ENCODE measurements at places on chromosomes 2 and 18.

GRCh38 chr2:219829667-219830352 is 202.4 kb downstream of the SLC4A3 start:
- no peak for DNase-seq

DNA sequence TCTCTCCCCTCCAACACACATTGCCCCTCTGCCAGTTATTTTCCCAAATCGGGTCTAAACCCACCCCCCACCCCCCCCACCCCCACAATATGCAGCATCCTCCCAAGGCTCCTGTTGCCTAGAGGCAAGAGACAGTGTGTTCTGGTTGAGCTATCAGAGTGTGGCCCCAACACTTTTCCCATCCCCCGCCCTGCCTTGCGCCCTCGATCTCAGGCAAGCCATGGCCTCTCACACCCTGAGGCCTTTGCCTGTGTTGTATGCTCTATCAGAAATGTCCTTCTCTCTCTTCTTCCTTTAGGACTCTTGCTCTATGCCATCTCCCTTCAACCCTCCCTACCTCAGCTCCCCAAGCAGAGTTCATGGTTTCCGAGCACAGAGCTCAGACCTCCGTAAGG is 9.5 kb upstream of the GRHL1 start:
- no peak for DNase-seq

- DNase-seq: no peak
Observed at GRCh38 chr18:74528478-74528877, 5.8 kb upstream of the CNDP1 start.

DNA sequence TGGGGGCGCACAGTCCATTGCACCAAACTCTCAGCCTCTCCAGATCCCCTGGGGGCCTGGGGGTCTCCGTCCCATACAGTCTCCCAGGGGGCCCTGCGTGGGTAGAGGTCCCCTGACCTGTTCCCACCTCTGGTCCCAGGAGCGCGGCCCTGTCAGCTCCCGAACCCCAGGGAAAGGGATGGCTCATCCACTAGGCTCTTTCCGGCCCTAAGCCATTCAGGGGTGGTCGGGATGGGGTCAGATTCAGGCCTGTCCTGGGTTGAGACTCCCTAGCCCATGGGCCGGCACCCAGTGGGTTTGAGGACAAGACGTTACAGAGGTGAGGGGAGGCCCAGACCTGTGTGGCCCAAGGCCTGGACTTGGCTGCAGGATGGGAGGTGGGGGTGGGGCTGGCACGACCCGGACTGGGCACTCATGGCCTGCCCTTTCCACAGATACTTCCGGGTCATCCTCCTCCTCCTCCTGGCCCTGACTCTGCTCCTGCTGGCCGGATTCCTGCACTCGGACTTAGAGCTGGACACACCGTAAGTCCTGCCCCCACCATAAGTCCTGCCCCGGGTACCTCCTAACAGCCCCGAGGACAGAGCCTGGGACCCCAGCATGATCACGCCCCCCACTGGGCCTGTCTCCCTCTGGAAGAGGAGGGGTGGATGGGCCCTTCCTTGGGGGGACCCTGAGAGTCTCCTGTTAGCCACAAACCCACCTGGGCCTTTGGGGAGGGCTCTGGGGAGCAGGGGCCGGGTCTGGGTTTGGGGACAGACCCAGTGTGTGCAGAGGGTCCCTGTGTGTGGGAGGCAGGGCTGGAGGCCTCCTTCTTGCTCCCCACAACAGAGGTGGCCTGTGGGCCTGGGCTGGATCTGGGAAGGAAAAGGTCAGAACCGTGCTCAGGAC is 10.1 kb upstream of the NEU4 start:
- no peak for DNase-seq

DNA sequence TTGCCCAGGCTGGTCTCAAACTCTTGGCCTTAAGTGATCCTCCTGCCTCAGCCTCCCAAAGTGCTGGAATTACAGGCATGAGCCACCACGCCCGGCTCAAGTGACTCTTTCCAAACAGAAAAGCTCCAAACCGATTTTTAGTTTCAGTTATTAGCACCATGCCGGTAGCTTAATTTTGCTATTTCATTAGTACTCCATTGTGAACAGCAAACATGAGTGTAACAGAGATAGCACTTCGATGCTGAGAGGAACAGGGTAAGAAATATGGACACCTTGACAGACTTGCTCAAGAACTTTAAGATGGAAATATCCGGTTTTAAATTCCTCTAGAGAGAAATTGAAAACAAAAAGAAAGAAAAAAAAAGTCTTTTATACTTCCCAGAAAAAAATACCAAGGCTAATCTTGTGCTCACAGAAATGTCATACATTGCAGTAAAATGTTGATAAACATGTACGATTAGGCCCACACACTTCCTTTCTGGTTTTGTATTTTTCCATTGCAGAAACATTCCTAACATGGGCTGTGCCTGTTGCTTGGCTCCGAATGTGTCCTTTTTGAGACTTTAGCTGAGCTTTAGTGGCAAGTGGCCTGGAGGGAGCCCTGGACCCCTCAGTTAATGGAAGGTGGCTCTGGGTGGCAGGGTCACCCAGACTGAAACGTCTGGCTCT is 18.3 kb downstream of the FHL2 start:
- no peak for DNase-seq

DNA sequence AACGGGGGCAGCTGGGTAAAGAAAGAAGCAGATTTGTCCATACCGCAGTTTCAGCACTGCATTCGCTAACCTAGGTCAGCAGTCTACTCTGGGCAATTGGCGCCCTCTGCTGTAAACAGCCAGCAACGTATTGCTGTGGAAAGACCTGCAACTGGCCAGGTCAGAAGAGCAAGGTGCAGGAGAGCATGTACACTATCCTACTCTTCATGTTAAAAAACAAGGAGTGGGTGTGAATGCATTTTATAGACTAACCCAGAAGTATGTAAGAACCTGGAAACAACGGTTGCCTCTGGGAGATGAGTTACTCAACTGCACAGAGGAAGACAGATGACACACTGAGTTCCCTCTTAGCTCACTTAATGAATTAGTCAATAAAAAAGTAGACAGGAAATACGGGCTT is 6.2 kb downstream of the MRPS5 start:
- peak; percentile 51 for DNase-seq

- DNase-seq: no peak
Observed at GRCh38 chr2:9390991-9391390, 32.3 kb downstream of the ITGB1BP1 start.

GRCh38 chr2:3639015-3639630 is 18.9 kb upstream of the ALLC start:
- DNase-seq: no peak

DNA sequence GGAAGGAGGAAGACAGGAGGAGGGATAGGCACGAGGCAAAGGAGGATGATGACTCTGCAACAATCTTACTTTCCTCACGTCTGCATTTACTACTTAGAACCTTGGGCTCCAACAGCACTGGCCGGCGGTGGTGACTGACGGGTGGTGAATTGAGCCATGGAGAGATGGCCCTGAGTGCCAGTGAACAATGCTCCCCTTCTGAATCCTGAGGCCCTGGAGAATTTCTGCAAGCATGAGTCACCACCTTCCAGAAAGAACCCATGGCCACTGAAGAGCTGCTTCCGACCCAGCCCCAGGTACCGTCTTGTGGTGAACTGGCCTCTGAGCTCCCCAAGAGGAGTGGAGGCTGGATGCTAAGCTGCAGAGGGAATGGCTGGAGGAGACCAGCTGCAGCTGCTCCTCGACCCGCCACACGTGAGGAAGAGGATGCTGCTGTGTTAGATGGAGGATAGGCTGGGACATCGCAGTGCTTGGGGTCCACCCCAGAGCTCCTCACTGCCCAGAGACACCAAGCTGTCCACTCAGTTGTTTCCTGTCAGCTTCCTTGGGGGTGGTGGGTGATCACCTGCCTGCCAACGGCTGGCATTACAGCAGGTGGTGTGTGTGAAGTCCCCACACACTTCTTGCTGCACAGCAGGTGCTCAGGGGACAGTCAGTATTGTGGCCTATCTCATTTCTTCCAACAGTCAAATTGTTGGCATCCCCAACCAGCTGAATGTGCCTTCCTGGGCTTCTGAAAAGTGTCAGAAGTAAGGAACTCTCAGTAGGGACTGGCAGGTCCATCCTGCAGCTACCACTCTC is 186.5 kb upstream of the ID2 start:
- no peak for DNase-seq

DNA sequence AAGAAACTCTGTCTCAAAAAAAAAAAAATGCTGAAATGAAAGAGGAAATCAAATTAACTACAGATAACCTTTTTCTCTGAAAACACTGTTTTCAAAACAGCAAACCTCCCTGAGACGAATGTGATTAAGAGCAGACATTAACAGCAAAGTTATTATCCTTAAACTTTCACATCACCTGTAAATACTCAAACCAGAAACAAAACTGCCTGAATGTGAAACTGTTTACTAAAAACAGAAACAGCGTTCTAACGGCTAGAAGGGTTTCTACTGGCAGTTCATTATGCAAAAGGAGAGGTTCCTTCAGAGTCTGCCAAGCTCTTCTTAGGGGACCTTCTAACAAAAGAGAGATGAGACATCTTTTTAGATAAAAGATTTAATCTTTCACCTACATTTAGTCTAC is 45.9 kb downstream of the PNO1 start:
- DNase-seq: no peak

DNA sequence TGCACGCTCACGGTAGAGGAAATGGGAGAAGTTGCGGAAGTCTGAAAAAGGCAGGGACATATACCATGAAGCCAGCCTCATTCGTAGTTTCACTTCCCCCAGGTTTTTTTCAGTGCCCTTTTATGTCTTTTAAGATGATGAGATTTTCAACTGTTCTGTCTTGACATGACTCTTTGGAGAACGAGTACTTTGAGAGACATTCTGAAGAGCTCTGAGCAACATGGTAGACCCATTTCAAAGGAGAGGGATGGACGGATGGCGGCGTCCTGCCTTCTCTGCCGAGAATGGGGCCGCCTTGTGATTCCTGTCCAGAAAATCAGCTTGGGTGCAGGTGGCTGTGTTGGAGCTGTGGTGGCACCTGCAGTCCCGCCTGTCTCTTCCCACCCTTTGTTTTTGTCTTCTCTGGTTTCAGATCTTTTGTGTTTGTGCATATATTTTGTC is 41.7 kb downstream of the SH3BP4 start:
- DNase-seq: no peak

GRCh38 chr18:13879937-13880336 is 35.4 kb downstream of the MC2R start:
- DNase-seq: no peak

- no peak for DNase-seq
Observed at GRCh38 chr2:28365158-28365557, 27.5 kb upstream of the FOSL2 start.

GRCh38 chr18:33123862-33124518 is 316.5 kb downstream of the CCDC178 start:
- DNase-seq: no peak

DNA sequence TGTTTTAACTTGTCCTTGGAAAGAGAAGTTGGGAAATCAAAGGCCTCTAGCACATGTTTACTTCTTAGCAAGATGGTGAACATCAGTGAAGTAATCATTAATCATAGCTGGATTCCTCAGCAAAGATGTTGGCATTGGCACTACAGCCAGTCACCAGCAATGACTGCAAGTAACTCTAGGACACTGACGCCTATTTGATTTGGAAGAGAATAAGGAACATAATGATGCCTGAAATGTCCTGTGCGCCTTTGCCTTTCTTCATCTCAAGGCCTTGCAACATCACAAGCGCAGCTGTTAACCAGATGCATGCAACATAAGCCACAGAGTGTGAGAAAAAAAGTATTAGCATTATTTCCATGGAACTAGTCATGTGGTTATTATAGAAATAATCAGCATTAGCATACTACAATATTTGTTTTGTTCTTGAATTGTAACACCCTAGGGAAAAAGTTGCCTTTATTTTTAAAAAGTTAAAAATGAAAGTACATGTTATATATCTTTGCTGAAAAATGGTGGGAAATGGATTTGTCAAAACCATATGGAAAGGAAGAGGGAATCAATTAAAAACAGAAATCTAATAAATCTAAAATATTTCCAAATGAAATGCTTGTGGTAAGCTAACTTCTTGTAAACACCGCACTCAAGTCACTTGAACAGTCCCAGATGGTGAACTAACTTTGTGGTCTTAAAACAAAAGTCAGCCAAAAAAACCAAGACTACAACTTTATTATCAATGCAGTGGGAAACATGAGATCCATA is 55.6 kb downstream of the THADA start:
- no peak for DNase-seq

DNA sequence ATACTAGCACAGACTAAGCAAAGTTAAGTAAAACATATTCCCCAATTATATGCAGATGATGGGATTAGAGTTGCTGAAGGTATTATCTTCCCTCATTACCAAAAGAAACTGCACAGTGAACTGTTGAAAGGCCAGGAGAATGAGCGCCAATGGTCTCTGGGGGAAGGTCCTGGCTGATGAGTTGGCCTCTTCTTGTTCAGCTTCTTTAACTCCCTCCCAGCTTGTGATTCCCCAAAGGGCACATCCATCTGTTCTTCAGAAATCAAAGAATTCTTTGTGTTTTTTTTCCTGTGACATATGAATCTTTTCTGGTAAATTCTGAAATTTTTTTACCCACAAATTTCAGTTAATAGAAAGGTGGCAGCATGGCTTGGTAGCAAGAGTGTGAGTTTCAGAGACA is 667.6 kb downstream of the CNTNAP5 start:
- no peak for DNase-seq

DNA sequence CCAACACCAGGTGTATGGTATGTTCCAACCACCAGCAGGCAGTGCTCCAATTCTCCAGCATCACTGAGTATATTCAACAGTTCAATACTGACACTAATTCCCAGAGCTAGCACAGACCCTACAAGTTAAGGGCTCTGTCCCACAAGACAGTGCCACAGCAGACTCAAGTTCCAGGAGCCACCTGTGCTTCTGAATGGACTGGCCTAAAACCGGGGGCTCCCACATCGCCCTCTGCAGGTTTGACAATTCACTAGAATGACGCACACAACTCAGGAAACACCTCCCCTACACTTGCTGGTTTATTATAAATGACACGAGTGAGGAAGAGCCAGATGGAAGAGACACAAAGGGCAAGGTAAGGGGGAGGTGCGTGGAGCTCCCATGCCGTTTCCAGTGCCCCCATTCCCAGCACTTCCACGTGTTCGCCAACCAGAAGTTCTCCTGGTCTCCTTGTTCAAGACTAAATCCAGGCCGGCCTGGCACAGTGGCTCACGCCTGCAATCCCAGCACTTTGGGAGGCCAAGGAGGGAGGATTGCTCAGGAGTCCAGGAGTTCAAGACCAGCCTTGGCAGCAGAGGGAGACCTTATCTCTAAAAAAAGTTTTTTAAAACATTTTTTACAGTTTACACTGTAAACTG is 12.2 kb upstream of the ATP6V1B1 start:
- no peak for DNase-seq

GRCh38 chr2:188663301-188663700 is 310.9 kb upstream of the COL3A1 start:
- no peak for DNase-seq

GRCh38 chr2:172135446-172135845 is 32.7 kb upstream of the DLX2 start:
- DNase-seq: no peak
